ENCODE measurements at places on chromosomes 1 and 21.

- no peak for DNase-seq
Measured at GRCh38 chr1:94095112-94095637, 25.8 kb downstream of the ABCA4 start.

DNA sequence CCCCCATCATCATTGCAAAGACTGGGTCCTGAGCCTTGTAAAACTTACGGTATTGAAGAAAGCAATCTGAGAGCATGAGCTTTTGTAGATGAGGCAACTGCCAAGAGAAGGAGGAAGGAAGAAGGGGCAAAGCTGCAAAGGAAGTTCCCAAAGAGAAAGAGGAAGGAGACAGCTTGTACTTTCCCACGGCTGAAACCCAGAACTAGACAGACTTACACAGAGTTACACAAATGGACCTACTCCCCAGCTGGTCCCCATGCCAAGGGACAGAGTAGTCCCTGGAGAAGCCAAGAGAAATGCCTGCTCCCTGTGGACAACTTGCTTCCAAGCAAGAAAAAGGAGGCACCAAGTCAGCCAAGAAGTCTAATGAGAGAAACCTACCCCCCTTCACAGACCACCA, 22.6 kb downstream of the SLC5A9 start:
- no peak for DNase-seq

DNA sequence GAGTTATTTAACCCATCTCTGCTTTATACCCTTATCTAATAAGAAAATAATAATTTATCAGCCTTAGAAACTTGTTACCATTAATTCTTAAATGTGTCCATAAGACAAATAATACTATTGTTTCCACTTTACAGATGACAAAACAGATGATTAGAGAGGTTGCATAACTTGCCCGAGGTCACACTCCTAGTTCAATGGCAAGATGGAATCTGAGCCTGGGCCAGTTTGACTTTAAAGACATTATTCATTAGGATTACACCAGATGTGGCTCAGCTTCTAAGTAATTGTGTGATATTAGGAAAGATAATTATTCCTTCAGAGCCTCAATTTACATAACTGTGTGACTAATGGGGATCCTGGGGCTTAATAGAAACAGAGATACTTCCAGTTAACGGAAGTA, 42.3 kb upstream of the KCNK2 start:
- no peak for DNase-seq

DNA sequence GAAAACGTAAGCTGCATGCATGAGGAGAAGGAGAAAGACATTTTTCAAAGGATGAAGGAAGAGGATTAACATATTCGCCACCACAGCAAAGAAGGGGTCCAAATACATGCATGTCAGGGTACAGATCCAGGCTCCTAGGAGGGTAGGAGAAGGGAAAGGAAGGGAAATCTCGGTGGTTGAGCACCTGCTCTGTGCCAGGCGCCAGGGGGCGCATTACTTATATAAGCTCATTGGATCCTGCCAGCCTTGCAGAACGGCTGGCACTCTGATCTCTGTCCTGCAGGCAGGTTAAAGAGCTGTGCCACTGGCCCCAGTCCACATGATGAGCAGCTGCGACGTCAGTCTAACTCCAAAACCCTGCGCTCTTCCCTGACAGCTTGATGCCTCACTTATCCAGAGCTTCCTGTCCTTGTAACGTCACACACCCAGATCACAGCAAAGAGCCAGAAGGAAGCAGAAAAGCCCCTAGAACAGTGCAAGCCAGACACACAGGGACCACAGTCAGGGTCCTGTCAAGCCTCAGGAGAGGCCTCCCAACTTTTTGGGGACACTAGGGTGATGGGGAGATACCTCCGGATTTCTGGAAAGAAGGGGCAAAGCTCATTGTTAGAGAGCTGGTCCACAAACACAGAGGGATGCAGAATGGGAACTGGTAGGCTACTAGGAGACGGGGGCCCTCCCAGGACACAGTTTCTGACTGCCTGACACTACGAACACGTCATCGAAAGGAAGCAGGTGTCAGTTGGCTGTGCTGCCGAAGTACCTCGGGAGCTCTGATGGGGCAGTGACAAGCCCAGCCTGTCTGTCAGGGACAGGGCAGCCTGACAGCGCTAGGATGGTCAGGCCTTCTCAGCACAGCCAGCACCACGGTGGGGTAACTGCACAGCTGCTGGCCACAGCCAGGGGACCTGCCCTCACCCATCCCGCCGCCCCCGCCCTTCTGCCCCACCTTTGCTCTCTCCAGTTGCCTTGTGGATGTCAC, 99.1 kb downstream of the BEND5 start:
- DNase-seq, result peak; percentile 44

- no peak for DNase-seq
Measured at GRCh38 chr21:18468790-18469189, 65.2 kb upstream of the TMPRSS15 start.

Data from activated T-cell treated with anti-CD3 and anti-CD28 coated beads, Interleukin-2, amount 50 U/mL, for 48 hours (primary cell).